ENCODE measurements at places on chromosomes 6 and 20.

GRCh38 chr6:116096979-116097816 lies 3.5 kb upstream of the NT5DC1 start:
- H3K27ac ChIP-seq: no peak overlapping the region
- H3K4me3 ChIP-seq: no peak overlapping the region
- H3K4me1 ChIP-seq: peaks cover 24% of the 10 kb centered on the region
- no peaks in the 10 kb centered on the region for H3K36me3 ChIP-seq
- no peaks in the 10 kb centered on the region for H3K27me3 ChIP-seq
- DNase-seq: no peak

GRCh38 chr6:6407071-6407741 lies 86.7 kb upstream of the F13A1 start:
- H3K27ac ChIP-seq: no peak overlapping the region
- no peak for DNase-seq
- no peak overlapping the region for H3K4me3 ChIP-seq
- peaks cover 4% of the 10 kb centered on the region for H3K27me3 ChIP-seq
- H3K4me1 ChIP-seq: no peaks in the 10 kb centered on the region
- no peaks in the 10 kb centered on the region for H3K36me3 ChIP-seq

DNA sequence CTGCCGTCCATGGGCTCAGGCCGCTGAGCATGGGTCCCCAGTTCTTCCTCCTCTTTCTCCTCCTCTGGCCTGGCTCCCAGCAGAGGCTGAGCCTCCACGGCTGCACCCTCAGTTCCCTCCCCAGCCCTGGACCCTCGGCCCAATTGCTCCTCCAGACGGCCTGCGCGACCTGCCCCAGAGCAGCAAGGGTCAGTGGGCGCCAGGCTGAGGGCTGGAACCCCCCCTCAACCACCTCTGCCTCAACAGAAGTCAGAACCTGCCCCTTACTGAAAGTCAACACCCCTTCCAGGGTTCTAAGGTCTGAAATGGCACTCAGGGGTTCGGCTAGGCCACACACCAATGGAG lies 15.9 kb upstream of the SPAG4 start:
- H3K4me1 ChIP-seq: peaks cover 17% of the 10 kb centered on the region
- H3K36me3 ChIP-seq: no peaks in the 10 kb centered on the region
- no peak overlapping the region for H3K4me3 ChIP-seq
- H3K27me3 ChIP-seq: peaks cover 15% of the 10 kb centered on the region

- no peak overlapping the region for H3K27ac ChIP-seq
- no peaks in the 10 kb centered on the region for H3K4me1 ChIP-seq
- DNase-seq: no peak
- no peaks in the 10 kb centered on the region for H3K36me3 ChIP-seq
Measured at GRCh38 chr20:14820771-14821170, 483.4 kb upstream of the FLRT3 start.

GRCh38 chr6:169292338-169293124 lies 38.9 kb upstream of the THBS2 start:
- H3K4me3 ChIP-seq: no peak overlapping the region
- peaks cover 2% of the 10 kb centered on the region for H3K27me3 ChIP-seq
- no peak for DNase-seq
- H3K27ac ChIP-seq: no peak overlapping the region
- H3K4me1 ChIP-seq: no peaks in the 10 kb centered on the region
- no peaks in the 10 kb centered on the region for H3K36me3 ChIP-seq

GRCh38 chr6:17107863-17108262 lies 6.0 kb downstream of the STMND1 start:
- no peak overlapping the region for H3K27ac ChIP-seq
- H3K36me3 ChIP-seq: no peaks in the 10 kb centered on the region
- peaks cover 23% of the 10 kb centered on the region for H3K27me3 ChIP-seq
- H3K4me1 ChIP-seq: no peaks in the 10 kb centered on the region
